ENCODE measurements at places on chromosomes 7 and 10.

- no peak for DNase-seq
Observed at GRCh38 chr10:47092376-47092775, 181.1 kb downstream of the PTPN20 start.

DNA sequence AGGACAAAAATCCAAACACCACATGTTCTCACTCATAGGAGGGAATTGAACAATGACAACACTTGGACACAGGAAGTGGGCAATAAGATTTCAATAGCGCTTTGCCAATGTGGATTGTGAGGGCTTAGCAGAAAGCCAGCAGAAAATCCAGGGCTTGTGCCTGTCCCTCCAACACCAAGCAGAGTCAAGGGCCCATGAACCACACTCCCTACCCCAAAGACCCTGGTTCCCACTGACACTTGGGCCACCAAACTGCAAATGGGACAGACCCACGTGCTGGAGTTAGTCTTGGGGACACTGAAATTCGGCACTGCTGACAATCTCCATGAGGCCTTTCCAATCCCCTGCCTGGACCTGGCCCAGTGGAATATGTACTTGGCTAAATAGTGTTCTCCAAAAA, 67.0 kb downstream of the GRID1 start:
- DNase-seq, result no peak

DNA sequence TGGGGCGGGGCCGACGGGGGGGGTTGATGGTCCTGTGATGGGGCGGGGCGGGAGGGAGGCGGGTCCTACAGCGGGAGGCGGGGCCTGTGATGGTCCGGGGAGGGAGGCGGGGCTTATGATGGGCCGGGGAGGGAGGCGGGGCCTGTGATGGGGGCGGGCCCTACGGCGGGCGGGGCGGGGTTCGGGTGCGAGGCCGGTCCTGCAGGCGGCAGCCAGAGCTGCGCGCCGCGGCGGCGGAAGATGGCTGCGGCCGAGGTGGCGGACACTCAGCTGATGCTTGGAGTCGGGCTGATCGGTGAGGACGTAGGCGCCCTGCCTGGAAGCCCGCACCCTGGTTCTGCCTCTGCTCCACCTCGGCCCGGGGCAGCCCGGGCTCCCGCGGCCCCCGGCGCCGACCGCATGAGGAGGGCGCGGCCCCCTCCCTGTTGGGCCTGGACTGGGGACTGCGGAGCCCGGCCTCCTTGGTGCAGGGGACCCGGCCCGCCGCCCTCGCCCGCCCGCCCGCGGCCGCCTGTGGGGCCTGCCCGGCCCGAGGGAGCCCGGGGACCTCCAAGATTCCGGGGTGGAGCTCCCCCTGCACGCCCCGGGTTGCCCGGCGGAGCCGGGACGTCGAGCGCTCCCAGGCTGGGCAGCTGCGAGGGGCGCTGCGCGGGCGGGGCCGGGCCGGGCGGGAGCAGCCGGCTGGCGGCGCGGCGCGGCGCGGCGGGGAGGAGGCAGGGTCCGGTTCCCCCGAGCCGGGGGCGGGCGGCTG, at the start of gene DENND10:
TSS of gene DENND10 (plus strand) at position 211 of the 751 bp plus-strand sequence. CDS start at position 241, 30 bp downstream.
- peak; percentile 54 for DNase-seq

DNA sequence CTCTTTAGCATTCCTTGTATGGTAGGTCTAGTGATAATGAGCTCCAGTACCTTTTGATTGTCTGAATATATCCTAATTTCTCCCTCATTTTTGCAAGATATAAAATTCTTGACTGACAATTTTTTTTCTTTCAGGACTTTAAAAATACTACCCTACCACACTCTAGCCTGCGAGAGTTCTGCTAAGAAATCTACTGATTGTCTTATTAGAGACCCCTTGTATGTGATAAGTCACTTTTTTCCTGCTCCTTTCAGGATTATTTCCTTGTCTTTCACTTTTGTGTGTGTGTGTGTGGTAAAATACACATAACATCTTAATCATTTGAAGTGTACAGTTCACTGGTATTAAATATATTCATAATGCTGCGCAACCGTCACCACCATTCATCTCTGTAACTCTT, 68.7 kb upstream of the PPP1R9A start:
- DNase-seq, result no peak

DNA sequence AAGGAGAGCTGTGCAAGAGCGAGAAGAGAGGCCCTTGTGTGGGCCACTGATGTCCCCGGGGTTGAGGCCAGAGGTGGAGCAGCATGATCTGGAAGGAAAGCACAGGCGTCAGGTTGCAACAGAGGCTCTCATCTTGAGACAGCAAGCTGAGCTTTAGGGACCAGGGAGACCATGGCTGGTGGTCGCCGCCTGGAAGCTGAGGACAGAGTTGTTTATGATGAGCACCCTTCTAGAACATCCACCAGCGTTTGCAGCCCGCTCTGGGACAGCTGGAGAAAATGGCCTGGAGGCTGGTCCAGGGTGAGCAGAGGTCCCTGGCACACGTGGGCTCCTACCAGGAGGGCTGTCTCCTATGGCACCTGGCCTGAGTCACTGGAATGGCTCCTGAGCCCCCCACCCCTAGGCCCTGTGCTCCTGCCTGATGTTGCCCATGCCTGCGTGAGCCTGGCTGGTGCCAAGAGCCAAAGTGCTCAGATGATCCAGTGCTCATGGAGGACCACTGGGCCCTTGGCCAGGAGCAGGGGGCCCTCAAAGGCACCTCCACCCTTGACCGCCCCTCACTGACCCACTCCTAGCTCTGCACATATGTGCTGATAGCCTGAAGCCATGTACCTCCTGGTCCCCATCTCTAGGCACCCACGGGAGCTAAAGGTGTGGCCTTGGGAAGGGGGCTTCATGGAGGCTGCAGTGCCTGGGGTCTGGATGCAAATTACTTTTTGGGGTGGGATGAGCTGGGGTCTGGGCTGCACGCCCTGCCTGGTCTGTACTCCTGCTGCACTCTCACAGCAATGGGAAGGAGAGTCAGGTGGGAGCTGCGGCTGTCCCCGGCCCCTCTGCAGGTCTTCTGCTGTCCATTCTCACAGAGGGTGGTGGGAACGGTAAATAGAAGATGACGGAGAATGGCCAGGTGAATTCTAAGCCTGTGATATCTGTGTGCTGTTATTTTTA, 40.1 kb upstream of the RET start:
- no peak for DNase-seq

DNA sequence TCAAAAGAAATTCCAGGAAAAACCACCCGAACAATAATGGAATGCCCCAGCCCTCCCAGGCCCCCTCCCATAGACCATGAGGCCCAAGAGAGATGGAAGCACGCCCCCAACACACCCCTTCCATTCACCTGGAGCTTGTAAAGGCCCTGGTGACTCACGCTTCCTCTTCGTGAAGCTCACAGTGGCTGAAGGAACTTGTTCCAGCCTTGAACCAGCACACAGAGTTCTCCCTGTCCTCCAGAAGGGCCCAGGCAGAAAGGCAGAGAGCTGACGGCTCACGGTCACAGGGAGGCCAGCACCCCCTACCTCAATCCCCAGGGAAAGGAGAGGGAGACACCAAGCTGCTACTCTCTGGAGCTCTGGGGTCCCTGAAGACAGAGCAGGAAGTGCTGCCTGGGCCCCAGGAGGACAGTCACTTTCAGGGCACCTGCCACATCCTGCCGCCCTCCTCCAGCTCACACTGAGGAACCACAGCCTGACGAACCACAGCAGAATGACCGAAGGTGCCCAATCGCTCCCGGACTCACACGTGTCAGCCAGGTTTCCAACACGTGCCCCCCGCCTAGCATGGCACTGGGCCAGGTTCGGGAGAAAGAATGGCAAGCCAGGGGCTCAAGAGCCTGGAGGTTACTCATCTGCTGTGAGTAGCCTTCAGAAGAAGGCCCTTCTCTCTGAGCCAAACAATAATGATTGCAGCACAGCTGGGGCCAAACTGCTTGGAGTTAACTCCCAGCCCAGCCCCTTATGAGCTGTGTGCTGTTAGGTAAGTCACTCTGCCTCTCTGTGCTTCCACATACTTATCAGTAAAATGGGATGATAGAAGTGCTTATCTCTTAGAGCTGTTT, 52.8 kb downstream of the DLG5 start:
- peak; percentile 2 for DNase-seq
